CD4-positive, alpha-beta T cell treated with Interleukin-1 beta for 1 hour (primary cell): ENCODE measurements at places on chromosomes 11 and 22.

DNA sequence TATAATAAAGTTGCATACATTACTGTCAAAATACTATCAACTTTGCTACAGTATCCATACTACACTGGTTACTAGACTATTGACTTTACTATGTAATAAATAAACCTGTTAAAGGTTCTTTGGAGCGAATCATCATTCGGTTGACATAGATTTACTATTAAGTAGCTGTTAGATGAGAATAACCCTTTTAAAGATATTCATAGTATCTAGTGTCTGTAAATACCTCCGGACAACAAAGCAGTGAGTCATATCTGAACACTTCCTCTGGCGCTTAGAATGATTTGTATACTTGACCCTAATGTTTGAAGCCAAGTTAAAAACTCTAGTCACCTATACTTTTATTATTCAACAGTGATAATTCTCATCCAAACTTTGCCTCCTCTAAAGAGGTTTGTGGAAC, 84.7 kb downstream of the MSANTD4 start:
- no peak for DNase-seq

DNA sequence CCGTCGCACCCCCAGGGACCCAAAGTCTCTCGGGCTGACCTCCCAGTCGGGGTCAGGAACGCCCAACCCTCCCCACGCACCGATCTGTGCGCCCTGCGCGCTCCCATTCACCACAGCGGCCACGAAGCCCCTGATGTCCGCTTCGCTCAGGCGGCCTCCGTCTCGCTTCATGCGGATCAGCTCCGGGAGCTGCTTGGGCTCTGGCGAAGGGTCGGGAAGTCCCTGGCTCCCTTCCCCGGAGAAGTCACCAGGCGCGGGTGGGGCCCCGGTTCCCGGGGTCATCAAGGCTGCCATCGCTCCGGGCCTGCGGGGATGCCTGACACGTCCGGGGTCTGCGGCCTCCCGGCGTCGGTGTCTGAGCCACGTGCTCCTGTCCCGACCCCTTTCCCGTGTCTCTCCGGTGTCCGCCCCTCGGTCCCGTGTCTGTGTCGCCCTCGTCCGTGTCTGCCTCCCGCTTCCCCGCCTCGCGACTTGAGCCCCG, 356 bp downstream of the TYMP start:
- DNase-seq = no peak

DNA sequence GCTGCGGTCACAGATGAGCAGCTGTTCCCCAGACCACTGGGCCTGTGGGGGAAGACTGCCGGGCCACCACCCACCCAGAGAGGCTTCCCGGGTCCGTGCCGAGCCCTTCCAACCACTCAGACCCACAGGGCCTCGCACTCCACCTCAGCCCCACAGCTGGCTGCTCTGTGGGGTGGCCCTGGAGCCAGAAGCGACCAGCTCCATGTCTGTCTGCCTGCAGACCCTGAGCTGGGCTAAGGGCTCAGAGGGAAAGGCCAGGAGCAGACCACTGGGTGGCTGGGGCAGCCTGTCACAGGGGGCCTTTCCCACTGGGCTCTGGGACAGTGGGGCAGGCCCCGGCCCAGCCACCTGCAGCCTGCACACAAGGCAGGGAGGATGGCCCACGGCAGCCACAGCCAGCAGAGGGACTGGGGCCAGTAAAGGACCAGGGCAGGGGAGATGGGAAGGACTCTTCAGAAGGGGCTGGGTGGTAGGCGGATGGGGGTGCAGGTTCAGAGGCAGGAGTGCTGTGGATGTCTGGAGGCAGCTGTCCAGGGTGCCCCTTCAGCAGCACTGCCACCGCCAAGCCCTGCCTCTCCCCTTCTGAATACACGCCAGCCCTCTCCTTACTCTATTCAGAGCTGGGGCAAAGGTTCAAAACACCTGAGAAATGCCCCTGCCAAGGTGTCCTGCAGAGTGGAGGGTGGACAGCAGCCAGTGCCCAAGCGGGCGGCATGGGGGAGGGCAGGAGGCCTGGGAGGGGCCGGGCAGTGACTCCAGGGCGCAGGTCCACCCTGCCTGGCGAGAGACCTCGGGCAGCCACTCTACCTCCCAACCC, 32.2 kb downstream of the GNB1L start:
- DNase-seq = no peak

DNA sequence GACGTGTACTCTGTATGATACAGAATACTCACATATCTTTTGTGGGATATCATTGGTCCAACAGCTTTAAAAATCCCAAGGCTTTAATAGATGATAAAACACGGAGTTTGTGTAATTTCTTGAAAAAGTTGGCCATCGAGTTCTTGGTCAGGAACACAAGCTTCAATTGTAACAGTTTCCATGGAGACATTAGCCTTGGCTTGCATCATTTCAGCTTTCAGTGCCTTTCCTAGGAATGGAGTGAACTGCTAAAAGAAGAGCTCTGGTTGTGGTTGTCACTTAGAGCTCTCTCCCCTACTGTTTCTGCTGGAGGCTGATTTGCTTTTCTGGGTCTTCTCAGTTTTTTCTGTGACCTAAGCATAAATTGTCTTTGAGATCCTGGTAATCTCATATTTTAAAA, 14.2 kb downstream of the BMAL1 start:
- no peak for DNase-seq

DNA sequence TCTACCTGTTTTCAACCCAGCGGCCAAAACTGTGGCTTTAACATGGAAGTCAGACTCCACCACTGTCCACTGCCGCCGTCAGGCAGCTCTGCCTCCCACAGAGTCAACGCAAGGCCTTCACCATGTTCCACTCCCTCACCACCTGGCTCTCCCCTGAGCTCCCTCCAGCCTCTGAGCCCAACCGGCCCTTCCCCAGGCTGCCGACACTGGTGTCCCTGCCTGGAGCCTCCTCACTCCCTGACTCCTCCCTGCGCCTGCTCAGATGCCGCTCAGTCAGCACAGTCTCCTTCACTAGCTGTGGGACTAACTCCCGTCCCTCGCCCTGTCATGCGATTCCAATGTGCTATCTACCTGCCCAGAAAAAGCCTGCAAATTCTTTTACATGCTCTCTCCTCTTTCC, 16.3 kb downstream of the SULT4A1 start:
- DNase-seq = no peak

GRCh38 chr22:22910272-22911240, 22.9 kb downstream of the IGLL5 start:
- DNase-seq = no peak

DNA sequence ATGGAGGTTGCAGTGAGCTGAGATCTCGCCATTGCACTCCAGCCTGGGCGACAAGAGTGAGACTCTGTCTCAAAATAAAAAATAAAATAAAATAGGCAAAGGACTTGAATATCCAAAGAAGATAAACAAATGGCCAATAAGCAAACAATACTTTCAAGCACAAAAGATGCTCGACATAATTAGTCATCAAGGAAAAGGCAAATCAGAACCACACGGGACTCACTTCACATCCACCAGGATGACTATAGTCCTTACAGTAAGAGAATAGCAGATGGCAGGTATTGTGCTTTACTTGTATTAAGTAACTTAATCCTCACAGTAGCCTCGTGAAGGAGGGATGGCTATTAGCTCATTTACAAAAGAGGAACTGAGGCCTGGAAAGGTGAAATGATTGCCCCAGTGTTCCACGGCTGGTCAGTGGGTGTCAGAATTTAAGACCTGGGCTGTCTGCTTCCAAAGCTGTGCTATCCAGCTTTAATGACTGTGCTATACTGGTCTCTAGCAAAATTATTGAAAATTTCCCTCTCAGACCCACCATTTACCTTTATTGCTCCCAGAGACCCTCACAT, 40.2 kb upstream of the RBFOX2 start:
- no peak for DNase-seq

DNA sequence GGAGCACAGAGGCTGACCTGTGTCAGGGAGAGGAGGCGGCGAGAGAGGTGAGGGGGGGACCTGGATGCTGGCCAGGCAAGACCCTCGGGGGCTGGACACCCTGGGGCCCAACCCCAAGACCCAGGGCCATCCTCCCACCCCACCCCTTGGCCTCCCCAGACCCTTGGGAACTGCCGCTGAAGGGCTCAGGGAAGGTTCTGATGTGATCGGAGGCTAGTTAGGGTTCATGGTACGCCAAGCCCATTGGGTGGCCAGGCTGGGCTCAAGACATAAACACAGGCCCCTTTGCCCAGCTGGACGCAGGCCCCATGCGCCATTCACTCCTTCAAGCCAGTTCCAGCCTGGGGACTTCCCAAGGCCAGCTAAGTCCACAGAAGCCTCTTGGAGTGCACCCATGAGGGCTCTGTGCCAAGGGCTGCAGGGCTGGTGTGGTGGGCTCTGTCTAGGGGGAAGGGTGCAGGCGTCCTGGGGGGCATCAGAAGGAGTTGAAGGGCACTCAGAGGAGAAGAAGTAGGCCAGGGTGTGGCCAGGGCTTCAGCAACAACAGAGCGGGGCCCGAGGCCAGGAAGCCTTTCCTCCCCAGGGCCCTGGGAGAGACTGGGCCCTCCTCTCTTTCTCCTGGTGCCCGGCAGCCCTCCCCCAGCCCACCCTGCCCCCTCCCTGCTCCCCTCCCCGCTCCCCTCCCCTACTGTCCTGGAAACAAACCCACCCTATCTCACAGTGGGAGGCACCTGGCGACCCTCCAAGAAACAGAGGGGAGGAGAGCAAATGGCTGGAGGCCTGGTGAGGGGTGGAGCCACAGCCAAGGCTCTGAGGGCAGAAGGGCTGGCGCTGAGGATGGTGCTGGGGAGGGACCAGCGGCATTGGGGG, 12.9 kb downstream of the TSPAN32 start:
- DNase-seq = no peak

DNA sequence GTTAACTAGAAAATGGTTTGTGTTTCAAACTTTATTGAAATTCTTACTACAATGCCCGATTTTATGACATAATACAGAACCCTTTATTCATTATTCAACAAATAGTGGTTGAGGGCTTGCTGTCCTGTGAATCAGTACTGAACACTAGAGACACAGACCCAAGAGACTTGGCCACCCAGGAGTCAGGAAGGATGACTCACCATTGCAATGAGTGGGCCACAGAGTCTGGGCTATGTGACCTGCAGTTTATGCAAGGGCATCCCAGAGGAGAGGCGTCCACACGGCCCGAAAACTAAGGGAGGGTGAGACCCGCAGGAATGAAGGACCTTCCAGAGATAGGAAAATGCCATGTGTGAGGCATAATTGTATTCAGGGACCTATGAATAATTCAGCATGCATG, 143.8 kb upstream of the DDI1 start:
- no peak for DNase-seq

DNA sequence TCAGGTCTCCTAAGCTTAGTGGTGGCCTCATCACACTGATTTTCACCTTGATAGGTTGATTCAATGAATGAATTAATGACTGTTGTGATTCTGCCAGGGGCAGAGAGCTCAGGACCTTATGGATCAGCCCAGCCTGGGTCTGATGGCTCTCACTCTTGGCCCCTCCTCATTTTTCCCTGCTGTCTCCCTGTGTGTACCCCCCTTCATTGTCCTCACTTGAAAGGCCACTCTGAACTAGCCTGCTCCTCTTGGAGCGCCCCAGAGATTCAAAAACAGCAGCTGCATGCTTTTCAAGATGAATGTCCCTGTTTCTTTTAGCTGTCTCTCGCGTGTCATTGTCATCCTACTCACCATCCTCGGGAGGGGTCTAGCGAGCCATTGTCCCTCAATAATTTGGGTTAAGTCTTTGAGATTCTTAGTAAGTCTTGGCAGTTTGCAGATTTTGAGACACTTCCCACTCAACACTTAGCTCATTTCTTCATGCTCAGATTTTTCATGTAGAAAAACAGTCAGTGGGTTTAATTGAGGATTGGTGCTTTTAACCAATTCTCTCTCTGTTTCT, 42.5 kb upstream of the MICAL2 start:
- DNase-seq = no peak

DNA sequence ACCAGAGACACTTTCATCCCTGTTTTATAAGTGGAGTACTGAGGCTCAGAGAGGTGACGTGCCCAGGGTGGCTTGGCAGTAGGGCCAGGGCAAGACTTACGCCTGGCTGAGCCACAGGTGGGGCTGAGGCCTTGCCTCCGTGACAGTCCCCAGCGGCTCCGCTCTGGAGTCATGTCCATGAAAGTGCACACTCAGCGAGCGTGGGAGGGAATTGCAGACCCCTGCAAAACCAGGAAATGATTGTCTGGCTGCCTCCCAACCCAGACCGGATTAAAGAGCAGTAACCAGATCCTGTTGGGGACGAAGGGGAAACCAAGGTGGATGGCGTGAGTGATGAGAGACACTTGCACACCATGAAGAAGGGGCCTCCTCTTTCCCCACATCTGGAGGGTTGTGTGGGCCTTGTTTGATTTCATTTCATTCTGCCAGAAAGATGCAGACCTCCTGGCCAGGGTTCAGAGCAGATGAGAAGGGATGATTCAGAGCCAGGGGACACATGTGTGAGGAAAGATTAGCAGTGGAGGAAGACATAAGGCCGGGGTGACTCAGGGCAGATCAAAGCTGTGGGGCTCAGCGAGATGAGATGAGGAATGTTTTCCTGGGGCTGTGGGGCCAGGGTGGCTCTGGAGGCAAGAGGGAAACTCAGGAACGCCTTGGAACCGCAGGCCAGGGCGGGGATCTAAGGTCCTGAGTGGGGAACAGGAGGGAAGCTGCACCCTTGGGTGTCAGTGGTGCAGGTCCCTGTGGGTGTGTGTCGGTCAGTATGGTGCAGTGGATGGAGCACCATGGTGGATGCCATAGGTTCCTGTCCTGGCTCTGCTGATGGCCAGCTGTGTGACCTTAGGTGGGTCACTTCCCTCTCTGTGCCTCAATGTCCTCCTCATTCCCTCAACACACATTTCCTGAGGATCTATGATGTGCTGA, 29.9 kb upstream of the LRRC32 start:
- DNase-seq = no peak

- DNase-seq = no peak
These were observed 528 bp downstream of the FAT3 start for GRCh38 chr11:92225125-92225567.

DNA sequence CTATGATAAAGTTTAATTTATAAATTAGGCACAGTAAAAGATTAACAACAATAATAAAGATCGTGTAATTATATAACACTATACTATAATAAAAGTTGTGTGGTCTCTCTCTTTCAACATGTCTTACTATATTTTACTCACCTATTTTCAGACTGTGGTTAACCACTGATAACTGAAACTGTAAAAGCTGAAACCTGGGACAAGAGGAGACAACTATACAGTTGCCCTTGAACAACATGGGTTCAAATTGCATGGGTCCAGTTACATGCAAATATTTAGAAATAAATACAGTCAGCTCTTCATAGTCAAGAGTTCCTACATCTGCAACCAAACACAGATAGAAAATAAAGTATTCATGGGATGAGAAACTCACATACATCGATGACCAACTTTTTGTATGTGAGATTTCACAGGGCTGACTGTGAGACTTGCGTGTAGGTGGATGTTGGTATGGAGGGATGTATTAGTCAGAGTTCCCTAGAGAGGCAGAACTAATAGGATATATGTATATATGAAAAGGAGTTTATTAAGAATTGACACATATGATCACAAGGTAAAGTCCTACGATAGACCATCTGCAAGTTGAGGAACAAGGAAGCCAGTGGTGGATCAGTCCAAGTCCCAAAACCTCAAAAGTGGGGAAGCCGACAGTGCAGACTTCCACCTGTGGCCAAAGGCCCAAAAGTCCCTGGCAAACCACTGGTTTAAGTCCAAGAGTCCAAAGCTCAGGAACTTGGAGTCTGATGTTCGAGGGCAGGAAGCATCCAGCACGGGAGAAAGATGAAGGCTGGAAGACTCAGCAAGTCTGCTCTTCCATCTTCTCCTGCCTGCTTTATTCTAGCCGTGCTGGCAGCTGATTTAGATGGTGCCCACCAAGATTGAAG, 359.5 kb downstream of the INSC start:
- DNase-seq = no peak
